Sciatic nerve (tissue), 2 donors: ENCODE measurements at places on chromosomes 2 and 18.

DNA sequence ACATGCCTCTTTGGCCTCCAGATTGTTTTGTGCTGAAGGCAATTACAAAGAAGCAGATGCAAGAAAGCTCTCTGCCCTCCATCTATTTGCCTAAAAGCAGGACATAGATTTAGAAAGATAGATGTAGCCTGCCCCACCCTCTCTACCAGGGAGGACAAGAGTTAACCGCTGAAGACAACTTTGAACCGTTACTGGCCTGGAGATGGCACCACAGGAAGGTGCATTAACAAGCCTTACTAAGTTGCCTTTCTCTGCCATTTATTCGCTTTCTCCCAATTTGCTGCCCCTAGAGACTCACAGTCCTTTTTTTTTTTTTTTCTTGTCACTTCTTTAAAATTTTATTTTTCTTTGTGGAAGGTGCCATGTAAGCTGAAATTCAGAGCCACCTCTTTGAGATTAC lies 28.8 kb upstream of the RMDN2 start:
- no peak for DNase-seq

- no peak for DNase-seq
These were observed 414.3 kb upstream of the HS6ST1 start for GRCh38 chr2:128732976-128733431.

- no peak for DNase-seq
These were observed 34.4 kb downstream of the CYP27C1 start for GRCh38 chr2:127185705-127186104.

GRCh38 chr18:61580046-61580445 lies 246.8 kb downstream of the CDH20 start:
- DNase-seq: no peak

GRCh38 chr2:86368161-86368824 lies 30.9 kb upstream of the REEP1 start:
- no peak for DNase-seq

DNA sequence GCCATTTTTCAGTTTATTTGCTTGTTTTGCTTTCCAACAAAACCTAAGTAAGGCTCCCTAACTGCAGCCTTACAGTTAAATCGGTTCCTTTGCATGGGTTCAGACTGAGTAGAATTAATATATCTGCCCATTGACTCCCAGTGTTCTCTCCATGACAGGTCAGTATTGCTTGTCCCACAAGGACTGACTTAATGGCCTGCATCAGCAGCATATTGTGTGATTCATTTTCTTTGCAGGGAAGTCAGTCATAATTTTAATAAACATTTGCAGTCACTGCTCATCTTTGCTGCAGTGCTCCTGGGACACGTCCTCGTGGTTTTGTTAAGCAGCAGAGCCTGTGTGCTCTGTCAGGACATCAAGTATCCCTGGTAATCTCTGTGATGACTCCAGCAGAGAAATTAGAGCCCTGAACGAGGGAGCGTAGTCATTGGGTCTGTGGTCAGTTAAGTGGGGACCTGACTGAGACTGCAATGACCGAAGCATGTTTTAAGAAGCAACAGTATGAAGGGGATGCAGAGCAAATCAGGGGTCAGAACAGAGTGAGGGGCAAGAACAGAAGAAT lies 93.3 kb downstream of the CDH20 start:
- no peak for DNase-seq

DNA sequence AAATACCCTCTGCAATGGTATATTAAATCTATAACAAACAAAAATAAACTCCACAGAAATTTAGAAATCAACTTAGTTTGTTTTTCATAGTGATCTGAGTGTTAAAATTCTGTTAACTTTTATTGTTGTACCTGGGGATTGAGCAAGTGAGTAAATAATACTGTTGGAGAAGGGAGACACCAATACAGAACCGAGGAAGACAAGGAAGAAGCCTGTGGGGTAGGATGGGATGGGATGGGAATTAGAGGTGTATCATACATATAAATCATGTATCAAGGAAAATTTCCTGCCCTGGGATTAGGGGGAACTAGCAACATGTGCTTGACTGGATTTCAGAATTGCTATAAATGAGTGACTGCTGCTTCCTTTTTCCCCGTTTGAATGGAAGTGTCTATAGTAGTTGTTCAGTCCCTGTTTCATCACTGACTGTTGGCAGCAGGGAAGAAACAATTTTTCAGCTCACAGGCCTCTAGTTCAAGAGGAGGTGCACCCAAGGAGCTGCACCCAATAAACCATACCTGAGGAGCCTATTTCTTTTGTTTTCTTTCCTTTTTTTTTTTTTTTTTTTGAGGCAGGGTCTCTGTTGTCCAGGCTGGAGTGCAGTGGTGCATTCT lies 53.1 kb downstream of the SP110 start:
- DNase-seq: no peak

- DNase-seq: no peak
These were observed 85.6 kb downstream of the EHD3 start for GRCh38 chr2:31319406-31320175.

DNA sequence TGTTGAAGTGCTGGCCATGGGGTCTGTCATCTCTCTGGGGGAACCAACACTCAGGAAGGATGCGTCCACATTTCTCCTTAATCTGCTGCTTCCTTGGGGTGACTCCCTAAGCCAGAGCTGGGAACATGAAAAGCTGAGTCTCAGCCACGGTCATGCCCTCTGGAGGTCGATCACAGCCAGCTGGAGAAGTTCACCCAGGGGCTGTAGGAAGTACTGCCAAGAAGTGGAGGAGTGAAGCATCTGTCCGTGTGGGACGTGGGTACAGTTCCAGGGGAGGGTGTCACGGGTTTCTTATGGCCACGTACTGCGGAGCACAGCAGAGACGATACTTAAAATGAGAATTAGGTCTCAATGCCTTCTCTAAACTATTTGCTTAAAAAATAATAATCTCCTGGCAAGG lies 42.4 kb upstream of the IGFBP2 start:
- DNase-seq: no peak

DNA sequence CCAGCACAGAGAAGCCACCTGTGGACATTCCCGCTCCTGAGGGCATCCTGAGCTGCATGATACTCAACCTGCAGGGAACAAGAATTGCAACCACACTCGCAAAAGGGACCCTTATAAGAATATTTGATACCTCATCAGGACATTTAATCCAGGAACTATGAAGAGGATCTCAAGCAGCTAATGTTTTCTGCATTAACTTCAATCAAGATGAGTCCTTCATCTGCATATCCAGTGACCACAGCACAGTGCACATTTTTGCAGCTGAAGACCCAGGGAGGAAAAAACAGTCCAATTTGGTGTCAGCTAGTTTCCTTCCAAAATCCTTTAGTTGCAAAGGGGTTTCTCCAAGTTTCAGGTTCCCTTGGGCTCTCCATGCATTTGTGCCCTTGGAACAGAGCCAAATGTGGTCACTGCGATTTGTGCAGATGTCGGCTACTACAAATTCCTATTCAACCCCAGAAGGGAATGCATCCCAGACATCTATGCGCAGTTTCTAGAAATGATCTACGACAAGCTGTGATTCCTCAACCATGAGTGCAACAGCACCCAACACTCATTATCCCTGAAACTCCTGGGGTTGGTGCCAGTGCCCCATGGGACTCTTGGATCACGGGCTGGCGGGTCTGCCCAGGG lies 23.3 kb upstream of the FHOD3 start:
- no peak for DNase-seq

GRCh38 chr2:38600921-38601455 lies 1.7 kb downstream of the HNRNPLL start:
- DNase-seq: no peak

GRCh38 chr18:78123144-78123909 lies 856.3 kb upstream of the SALL3 start:
- no peak for DNase-seq

GRCh38 chr2:96533292-96534073 lies 3.1 kb upstream of the ARID5A start:
- peak; percentile 88 for DNase-seq

GRCh38 chr2:133885847-133886246 lies 317.6 kb upstream of the NCKAP5 start:
- no peak for DNase-seq

GRCh38 chr2:9627310-9627709 lies 3.5 kb downstream of the YWHAQ start:
- no peak for DNase-seq

GRCh38 chr2:106070181-106070580 lies 123.9 kb downstream of the UXS1 start:
- DNase-seq: no peak

DNA sequence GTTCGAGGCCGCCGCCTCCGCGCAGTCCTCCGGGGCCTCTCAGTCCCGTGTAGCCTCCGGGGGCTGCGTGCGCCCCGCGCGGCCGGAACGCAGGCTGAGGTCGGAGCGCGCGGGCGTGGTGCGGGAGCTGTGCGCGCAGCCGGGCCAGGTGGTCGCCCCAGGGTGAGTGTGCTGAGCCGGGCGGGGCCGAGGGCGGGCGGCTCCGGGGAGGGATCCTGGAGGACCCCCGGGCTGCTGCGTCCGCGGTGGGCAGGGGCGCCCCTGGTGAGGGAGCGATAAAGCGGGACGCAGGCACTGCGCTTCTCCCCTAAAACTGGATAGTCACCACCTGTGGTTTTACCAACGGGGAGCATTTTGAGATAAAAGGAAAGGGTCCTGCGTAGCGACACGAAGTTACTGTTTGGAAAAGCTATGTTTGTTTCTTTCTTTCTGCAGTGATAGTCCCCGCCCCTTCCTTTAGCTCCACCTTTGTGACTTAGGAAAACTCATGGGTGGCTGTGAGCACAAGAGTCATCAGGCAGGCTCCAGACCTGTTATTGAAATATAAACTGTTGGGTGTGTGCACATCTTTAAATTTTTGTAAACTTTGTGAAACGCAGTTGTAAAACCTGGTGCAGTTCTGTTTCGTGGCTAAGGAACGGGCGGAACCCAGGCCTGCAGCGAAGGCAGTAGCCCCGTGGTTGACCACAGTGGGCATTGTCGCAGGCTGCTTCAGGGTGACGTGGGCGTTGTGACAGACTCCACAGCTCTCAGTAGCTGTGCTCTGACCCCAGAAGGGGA lies 687 bp downstream of the CTDP1 start:
- DNase-seq: no peak

- DNase-seq: no peak
These were observed 493.0 kb upstream of the NRP2 start for GRCh38 chr2:205189301-205189700.

GRCh38 chr2:134540990-134541389 lies 177.8 kb downstream of the TMEM163 start:
- no peak for DNase-seq

DNA sequence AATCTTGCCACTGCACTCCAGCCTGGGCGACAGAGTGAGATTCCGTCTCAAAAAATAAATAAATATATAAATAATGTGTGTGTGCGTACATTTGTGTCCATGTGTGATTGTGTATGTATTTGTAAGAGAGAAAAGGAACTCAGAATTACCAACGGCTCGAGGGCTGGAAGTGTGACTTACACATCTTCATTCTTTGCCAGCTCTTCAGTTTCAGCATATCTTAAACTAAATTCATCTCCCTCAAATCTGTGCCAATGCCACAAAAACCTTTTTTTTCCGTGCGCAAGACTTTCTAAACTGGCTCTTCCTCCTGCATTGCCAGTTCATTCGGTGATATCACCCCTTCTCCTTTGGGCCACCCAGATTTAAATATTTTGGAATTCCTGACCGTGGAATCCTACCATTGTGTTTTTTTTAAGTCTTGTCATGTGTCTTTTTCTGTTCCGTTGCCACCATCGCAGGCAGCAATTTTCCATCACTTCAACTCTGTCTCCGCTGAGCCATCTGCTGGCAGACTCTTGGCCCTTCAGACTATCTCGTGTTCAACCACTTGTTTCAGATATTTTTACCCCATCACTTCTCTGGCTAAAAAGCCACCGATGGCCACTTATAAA lies 77.0 kb upstream of the ZNF532 start:
- DNase-seq: no peak

DNA sequence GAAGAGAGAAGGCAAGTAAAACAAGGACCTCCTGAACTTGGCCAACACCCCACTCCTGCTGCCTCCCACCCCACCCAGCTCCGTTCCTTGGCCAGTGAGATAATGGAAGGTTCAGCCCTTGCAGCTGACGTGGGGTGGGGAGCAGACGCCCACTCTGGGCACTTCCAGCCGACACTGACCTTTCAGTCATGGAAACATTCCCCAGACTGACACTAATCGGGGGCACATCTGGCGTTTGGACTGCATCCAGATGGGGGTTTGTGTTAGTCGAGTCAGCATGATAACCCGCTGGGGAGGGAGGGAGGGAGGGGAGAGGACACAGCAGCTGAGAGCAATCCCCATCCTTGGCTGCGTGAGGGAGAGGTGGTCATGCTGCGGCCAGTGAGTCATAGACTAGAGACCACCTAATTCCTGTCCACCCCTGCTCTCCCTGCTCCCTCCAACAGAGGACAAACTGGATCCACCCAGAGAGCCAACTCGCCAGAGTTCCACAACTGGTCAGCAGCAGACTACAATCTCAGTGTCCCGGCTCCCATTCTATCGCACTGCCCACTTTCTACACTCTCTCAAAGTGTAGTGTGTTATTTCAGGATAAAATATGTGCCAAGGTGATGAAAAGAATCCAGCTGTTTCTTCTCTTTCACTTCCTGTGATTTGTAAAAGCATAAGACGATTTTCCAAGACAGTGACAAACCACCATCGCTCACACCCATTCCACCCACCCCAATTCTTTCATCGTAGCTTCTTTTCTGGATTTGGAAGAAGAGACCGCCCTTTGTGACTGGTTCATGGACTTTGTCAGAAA lies 115.4 kb upstream of the PKDCC start:
- DNase-seq: peak; percentile 94

- DNase-seq: no peak
These were observed 5.7 kb downstream of the SLC40A1 start for GRCh38 chr2:189574793-189575475.

GRCh38 chr2:135600915-135601314 lies 69.6 kb downstream of the R3HDM1 start:
- no peak for DNase-seq

DNA sequence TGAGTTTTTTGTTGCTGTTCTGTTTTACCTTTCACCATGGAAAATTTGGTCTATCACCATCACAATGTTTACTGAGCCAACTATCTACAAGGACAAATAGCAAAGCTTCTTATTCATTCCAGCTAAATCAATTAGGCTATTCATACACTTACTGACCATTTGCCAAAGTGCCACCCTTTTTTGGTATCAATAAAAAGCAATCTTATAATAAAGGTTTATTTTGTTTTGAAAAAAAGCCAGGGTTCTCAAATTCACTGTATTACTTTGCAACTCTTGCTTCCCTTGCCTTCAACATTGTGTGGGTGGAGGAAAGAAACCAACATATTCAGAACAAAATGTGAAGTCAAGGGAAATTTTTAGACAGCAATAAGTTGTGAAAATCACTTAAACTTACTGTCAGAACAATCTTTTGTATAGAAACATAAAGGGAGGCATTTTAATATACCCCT lies 15.3 kb downstream of the PELI1 start:
- no peak for DNase-seq

GRCh38 chr2:81853341-81853740 lies 1548.8 kb upstream of the LRRTM1 start:
- no peak for DNase-seq
